ENCODE measurements at places on chromosomes 6 and 20.

GRCh38 chr20:40489886-40490285 is 199.2 kb downstream of the MAFB start:
- no peak for DNase-seq

- DNase-seq, result no peak
Measured at GRCh38 chr6:112049026-112049799, 4.7 kb upstream of the CCN6 start.

GRCh38 chr6:54291146-54291545 is 17.1 kb upstream of the TINAG start:
- DNase-seq, result no peak

DNA sequence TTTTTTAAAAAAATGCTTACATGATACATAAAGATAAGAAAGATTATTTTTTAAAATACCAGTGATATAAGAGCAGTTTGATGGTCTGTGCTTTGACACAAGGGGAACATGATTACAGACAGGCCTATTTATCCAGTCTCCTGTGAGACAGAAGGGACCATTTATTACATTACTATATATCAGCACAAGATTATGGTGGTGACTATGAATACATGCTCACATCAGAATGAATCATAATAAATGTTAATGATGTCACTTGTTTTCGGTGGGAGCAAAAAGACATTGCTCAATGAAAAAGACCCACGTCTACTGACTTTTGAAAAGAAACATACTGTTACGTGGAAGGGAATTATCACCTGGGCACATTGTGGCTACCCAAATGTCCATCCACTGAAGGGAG is 455.1 kb downstream of the CDC5L start:
- DNase-seq, result no peak

GRCh38 chr6:137678451-137678850 is 184.3 kb upstream of the OLIG3 start:
- no peak for DNase-seq

DNA sequence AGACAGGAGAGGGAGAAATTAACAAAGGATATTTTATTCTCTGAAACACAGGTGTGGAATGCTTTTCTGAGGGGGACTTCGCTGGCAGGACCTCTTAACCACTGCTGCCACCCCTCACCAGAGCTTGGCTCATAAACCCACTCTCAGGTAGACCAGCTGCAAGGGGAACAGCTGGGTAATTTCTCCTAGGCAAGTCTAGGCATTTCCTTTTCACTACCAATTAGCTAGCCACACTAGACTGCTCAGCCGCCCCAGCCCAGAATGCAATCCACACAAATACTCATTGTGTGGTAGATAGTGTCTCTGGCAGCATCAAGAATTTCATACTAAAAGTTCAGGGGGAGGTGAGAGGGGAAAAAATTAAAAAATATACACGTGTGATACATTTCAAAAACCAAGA is 267.6 kb upstream of the ID4 start:
- DNase-seq, result no peak

DNA sequence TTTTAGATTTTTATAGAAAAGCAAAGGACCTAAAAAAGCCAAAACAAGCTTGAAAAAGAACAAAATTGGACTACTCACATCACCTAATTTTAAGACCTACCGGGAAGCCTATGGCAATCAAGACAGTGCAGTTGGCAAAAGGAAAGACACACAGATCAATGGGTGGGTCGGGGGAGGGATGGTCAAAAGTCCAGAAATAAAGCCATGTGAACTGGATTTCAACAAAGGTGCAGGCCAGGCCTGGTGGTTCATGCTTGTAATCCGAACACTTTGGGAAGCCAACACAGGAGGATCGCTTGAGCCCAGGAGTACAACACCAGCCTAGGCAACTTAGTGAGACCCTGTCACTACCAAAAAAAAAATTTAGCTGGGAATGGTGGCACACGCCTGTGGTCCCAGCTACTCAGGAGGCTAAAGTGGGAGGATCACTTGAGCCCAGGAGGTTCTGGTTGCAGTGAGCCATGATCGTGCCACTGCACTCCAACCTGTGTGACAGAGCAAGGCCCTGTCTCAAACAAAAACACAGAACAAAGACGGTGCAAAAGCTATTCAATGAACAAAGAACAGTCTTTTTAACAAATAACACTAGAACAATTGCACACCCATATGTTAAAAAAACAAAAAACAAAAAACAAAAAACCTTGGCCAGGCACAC is 34.5 kb downstream of the NUP153 start:
- DNase-seq, result no peak

GRCh38 chr6:6730831-6731230 is 142.3 kb downstream of the LY86 start:
- DNase-seq, result no peak

DNA sequence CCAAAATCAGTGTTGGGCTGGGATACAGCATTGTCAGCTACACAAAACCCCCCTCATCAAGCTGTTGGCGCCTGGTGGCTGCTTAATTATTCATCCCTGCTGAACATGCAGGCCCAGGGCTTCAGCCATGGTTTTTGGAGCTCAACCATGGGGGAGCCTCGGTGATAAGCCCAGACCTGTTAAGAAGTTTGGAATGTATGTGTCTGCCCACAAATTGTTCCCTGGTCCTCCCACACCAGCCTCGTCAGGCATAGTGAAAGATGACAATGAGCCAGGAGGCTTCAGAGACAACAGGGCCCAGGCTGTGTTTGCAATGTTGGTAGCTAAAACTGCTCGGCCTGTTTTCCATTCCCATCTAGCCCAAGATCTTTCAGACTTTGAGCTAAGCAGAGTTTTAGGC is 34.8 kb upstream of the SIRPA start:
- DNase-seq, result no peak

DNA sequence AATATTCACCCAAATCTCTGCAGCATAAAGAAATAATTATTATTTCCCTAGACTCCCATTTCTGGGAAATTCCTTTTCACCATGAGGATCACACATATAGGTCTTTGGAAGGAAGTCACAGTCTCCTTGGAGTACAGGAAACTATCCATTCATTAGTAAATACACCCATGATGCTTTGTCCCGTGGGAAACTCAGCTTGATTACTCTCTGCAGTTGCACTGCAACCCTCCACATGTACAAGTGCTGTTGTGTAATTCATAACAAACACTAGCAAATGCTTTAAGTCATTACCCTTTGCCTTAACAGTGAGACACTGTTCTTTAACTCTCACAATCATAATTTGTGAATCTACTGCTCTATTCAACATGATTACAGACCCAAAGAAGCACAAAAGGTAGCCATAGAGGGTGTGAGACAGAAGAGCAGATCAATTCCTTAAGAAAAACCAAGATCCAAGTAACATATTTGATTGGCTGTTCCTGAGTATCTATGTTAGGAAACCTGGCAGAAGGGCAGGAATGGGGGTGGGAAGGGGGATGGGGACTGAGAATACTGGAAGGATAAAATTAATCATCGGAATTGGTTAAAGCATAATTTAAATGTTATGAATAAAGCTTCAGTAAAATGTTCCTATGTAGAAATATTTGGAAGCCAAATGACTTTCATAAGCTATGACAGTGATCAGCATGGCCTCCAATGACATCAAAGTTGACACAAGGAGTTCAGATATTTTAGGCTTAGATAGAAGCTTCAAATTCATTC is 268.0 kb downstream of the HACE1 start:
- DNase-seq, result no peak

DNA sequence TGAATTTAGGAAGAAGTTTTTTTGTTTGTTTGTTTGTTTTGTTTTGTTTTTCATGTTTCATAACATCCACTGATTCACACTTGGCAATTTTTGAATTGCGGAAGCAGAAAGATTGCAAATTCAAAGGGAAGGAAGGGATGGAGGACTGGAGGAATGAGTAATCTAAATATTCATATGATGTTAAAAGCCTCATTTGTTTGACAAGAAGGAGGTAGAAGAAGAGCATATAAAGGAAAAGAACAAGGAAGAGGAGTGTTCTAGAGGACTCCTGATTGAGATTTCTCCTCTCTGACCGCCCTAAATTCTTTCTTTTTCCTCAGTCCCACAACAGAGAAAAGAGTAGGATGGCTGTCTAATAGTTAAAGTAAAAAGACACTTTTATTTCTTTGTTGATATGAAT is 88.5 kb downstream of the METTL24 start:
- no peak for DNase-seq

GRCh38 chr6:108074359-108075144 is at the start of gene OSTM1:
Gene OSTM1 (minus strand): TSS chr6:108074741. CDS start chr6:108074651, 90 bp downstream.
- DNase-seq, result peak; percentile 90

DNA sequence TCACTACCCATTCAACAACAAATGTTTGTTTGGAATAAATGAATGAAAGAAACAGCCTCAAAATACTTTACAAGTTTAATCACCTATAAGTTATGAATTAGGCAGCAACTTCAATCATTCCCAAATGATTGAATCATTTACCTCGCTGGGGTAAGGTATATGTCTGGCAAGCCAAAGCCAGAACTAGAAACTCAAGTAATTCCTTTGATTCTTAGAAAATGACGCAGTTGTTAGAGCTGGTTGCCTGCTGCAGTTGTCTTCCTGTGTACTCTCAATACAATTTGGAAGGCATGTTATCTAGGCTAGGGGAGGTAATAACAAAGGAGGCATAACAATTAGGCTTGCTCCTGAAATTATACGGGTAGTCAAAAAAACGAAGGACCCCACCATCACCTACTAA is 160.6 kb downstream of the ATXN1 start:
- DNase-seq, result no peak

DNA sequence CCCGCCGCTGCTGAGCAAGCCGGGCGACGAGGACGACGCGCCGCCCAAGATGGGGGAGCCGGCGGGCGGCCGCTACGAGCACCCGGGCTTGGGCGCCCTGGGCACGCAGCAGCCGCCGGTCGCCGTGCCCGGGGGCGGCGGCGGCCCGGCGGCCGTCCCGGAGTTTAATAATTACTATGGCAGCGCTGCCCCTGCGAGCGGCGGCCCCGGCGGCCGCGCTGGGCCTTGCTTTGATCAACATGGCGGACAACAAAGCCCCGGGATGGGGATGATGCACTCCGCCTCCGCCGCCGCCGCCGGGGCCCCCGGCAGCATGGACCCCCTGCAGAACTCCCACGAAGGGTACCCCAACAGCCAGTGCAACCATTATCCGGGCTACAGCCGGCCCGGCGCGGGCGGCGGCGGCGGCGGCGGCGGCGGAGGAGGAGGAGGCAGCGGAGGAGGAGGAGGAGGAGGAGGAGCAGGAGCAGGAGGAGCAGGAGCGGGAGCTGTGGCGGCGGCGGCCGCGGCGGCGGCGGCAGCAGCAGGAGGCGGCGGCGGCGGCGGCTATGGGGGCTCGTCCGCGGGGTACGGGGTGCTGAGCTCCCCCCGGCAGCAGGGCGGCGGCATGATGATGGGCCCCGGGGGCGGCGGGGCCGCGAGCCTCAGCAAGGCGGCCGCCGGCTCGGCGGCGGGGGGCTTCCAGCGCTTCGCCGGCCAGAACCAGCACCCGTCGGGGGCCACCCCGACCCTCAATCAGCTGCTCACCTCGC is 1.5 kb downstream of the ARID1B start:
- no peak for DNase-seq

DNA sequence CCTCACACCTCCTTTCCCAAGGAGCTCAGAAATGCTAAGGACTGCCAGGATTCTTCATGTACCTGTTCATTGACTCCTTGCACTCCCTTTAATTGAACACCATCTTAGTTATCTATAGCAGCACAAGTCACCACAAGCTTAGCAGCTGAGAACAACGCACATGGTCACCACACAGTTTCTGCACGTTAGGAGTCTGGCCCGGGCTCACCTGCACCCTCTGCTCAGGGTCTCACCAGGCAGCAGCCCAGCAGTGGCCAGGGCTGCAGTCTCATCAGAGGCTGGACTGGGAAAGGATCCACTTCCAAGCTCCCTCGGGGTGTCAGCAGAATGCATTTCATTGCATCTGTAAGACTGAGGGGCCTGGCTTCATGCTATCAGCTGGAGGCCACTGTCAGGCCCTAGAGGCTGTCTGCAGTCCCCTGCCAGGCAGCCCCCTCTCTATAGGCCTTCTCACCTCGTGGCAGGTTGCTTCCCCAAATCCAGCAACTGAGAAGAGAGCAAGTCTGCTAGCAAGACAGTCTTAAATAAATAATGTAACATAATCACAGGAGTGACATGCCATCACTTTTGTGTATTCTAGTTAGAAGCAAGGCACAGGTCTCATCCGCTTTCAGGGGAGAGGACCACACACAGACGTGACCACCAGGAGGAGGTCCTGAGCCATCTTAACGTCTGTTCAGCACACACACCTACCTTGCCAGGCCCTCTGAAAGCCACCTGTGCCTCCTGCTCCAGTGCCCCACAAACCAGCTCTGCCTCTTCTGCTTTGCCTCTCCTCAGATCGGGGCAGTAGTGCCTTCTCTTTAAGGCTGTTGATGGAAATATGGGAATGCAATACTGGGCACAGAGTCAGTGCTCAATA is 165.2 kb upstream of the CST7 start:
- DNase-seq, result no peak

DNA sequence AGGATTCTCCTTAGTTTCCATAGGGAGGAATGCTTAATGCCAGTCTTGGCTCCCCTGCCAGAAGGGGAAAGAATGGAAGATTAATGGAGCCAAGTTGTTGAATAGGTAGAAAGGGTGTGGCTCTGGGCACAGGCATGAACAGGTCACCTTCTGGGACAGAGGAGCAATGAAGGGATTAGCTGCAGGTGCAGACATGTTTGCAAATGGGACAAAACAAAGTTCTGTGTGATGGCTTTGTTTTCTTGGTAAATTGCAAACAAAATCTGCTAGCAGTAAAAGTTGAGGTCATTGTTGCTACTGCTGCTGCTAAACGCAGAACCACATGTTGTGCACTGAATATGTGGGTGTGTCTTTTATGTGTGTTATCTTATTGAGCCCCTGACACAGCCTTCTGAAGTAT is 93.3 kb downstream of the PERP start:
- DNase-seq, result no peak

GRCh38 chr6:45420083-45420908 is 42.6 kb upstream of the SUPT3H start:
- DNase-seq, result no peak

DNA sequence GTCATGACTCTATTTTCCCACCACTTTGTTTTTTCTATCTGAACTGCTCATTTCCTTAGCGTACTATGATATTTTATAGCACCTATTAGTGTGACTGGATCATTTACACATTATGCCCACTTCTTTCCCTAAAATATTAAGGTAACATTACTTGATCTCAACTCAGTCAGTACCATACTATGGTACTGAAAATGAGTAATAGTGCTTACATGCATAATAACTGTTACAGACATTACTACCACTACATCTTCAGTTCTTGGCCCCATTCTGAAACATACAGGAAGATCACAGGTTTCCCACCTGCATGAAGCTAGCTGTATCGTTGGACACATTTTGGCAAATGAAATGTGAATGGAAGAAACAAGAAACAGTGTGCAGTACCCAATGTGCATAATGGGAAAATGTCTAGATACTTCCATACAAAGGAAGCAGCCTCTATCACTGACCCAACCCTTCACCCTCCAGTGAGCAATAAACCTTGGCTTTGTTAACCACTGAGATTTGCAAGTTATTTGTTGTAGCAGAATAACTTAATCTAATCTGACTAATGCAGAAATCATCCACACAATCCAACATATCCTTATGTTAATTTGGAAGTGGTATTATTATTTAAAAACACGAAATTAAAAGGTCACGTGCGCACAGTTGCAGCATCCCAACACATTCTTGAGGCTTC is 108.6 kb upstream of the DOK5 start:
- DNase-seq, result no peak
